CD4-positive, alpha-beta T cell treated with Interleukin-21 for 1 hour (primary cell): ENCODE measurements at places on chromosomes 2 and 18.

DNA sequence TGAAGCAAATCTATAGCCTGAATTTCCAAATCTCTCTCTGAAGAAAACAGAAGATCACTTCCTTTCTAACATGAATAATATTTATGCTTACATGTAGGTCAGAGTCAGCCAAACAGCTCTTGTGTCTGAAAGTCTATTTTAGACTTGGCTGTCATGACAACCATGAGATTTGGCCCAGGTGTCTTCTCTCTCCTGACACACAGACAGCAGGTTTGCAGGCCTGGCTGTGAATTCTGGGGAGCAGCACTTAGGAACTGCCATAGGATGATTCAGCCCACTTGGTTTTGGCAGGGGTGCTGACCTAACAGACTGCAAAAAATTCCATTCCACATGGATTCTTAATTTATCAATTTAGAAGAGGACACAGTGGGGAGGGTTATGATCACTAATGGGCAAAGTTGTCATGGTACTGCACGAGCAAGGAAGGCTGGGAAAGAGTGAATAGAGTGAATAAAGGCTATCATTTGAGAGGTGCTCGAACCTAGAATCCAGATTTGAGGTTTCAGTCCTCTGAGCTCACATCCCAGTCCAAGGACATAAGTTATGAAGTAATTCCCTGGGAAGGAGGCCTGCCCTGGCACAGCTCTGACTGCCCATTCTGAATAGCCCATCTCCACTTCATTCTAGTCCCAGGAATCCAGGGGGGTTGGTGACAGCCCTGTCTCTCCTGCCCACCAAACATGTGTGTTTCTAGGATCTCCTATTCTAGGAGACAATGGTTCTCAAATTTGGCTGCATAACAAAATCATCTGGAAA, 453.9 kb upstream of the TRIB2 start:
- DNase-seq: no peak

GRCh38 chr2:224069172-224069571, 30.1 kb upstream of the SERPINE2 start:
- DNase-seq: no peak

GRCh38 chr2:119480718-119481142, 43.6 kb downstream of the SCTR start:
- no peak for DNase-seq

GRCh38 chr18:10164271-10165071, 250.7 kb downstream of the VAPA start:
- no peak for DNase-seq
